Right forelimb (tissue), 1 donor: ENCODE measurements at places on chromosomes 2 and 18.
A peak's percentile ranks its signal among the peaks of the same experiment; 100 is the strongest.

GRCh38 chr18:24631243-24632025 lies 171.0 kb downstream of the HRH4 start:
- no peak for DNase-seq

GRCh38 chr18:28075501-28075900 lies 101.4 kb downstream of the CDH2 start:
- DNase-seq: no peak

DNA sequence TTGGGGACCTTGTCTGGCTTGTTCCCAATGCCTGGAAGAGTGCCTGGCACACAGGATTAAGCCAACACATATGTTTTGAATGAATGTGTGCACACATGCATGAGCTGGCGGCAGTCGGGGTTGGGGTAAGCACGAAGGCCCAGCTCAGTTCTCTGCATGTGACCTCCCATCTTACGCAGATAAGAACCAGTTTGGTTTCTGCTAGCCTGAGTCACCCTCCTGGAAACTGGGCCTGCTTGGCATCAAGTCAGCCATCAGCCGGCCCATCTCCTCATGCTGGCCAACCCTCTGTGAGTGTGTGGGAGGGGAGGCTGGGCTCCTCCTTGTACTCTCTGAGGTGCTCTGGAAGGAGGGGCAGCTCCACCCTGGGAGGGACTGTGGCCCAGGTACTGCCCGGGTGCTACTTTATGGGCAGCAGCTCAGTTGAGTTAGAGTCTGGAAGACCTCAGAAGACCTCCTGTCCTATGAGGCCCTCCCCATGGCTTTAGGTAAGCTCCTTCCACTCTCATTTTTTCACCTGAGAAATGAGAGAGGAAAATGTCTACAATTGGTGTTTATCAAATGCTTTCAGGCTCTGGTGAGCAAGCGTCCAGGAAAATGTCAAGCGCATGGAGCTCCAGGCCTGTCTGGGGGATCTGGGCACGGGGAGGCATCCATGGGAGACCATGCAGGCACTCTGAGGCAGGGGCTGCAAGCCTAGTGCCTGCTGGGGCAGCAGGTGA lies 9.7 kb upstream of the IL1RN start:
- no peak for DNase-seq

- no peak for DNase-seq
Measured at GRCh38 chr2:162769066-162769465, 69.5 kb downstream of the KCNH7 start.

GRCh38 chr18:76447258-76447890 lies 47.7 kb downstream of the ZNF516 start:
- DNase-seq: no peak

DNA sequence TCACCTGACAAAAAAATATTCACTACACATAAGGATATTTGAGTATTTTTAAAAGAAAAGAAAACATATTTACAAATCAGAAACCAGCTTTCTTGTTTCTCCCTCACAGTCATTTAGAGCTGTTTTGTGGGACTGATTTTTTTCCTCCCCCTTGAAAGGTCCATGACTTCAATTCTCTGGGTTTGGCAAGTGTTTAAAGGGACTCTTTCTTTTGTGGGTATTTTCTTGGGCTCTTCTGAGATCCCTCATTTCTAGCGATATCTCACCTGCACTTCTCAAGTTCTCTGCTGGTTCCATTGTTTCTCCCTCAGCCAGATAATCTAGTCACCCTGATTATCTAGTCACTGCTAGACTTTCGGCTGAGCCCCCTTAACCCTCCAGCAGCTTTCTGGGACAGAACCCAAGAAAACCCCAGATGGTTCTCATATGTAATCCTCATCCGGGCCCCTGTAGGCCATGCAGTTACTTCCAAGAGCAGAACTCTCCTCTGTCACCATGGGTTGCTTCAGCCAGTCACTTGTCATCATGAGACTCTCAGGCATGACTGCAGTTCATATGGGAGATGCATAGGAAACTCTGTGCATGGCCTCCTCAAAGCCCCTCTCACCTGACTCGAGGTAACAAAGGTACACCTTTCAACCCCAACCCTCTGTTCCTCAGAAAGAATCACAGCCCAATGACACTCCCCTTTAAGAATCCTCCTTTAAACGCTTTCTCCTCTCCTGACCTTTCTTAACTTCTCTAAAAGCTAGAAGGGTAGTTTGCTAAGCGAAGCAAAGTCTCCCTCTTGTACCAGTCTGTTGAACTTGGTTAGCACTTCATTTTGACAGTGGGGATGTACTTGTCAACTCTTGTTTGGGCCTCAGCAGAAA lies 36.7 kb upstream of the ITGA4 start:
- no peak for DNase-seq

GRCh38 chr2:205692104-205692503 lies 9.8 kb downstream of the NRP2 start:
- no peak for DNase-seq

GRCh38 chr2:55109219-55109891 lies 59.1 kb upstream of the RTN4 start:
- no peak for DNase-seq

DNA sequence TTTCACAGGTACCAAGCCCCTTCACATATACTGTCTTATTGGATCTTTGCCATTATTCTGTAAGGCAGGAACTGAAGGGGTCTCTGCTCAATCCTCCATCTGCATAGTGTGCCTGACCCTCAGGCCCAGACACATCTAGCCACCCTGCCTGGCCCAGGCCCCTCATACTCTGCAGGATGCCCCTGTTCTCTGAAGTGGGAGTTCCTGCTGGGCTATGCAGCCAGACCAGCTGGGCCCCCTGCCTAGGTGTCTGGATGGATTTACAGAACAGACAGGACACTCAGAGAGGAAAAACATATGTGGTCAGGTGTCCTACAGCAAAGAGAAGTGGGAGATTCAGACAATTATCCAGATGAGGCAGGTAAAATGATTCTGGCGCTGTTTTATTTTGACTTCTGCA lies 42.0 kb downstream of the SLC4A5 start:
- DNase-seq: no peak

DNA sequence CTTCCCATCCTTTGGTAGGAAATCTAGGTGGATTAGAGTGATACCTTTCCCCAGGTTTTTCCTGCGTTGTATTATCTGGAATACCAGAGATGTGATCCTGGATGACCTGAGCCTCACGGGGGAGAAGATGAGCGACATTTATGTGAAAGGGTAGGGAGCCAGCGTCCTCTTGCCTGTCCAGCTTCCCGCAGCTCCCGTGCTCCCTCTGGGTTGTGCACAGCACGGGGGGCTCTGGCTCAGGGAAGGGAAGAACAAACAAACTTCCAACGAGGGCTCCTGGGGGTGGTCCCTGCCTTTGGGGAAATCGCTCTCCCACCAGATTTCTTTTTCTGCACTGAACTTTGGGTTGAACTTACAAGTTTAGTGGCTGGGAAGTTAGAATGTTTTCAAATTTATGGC lies 215.7 kb downstream of the DYSF start:
- peak; percentile 23 for DNase-seq

GRCh38 chr2:88247531-88247930 lies 77.4 kb downstream of the THNSL2 start:
- no peak for DNase-seq

- DNase-seq: no peak
Measured at GRCh38 chr2:126878601-126879000, 20.1 kb upstream of the TEX51 start.

- DNase-seq: no peak
Measured at GRCh38 chr2:65465857-65466256, 33.5 kb upstream of the SPRED2 start.

DNA sequence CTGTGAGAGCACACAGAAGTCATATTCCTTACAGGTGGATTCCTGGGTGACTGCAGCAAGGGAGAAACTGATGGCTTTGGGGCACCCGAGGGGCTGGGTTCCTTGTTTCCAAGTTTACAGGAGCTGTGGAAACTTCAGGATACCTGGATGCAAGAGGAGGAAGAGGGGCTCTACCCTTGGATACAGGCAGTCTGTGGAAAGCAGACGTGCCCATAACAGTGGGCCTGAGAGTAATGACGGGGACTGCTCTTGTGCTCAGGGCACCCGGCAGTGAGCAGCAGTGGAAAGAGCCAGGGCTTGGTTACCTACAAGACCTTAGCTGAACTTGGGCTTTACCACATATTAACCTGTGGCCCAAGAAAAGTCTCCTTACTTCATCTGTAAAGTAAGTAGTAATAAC lies 102.2 kb upstream of the TGFA start:
- no peak for DNase-seq
